ENCODE measurements at places on chromosomes 3 and 15. TPM values are rescaled to one million over a fixed set of nuclear protein-coding genes. Genes with fewer than 3 reads are reported as not detected.
A peak's percentile ranks its signal among the peaks of the same experiment; 100 is the strongest.

SLC12A8 gene
- total RNA-seq, result 0.46 TPM

DNA sequence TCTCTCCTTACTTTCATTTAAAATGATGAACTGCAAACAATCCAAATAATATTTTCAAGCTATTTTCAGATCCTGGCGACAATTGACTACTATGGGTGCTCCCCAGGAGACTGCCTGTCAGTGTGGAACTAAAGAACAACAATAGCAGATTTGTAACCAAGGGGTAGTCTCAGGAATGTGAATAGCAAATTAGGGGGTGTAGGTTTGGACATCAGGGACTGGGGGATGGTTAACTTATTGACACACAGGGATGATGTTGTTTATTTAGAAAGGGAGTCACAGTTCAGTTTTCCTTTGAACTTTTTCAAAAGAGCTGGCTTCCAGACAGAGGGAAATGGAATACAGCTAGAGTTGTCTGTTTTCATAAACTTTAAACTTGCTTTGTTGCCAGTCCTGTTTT is 229.8 kb downstream of the LRTM1 start:
- peak; percentile 3 for DNase-seq

GRCh38 chr3:127406309-127407025 is 118.6 kb upstream of the PRR20G start:
- no peak for DNase-seq

DNA sequence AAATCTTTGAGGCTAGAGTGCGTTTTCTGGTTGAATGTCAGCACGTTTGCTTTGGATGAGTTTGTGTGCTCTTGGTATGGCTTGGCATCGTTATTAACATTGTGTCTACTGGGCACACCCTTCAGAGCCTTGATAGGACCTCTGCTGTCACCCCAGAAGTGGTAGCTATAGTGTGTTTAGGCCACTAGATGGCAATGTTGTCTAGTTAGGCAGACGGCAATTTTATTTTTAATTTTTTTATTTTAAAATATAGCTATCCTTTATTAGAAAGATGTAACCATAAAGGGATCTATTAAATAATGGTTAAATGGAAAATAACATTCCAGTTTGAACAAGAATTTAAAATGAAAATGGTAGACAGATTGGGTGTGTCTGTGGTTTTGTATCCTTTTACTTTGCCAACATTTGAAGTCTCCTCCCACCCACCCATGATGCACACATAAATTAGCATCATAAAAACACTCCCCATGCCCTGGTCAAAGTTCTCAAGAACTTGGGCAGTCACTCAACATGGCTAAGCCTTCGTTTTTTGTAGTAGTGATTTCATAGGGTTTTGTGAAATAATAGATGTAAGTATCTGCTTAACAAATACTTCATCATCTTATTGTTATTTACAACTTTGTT is 200.7 kb downstream of the KCNH8 start:
- DNase-seq, result no peak

TMED3 gene
- 26.5 TPM for total RNA-seq

- no peak for DNase-seq
These were observed 403.4 kb upstream of the SUCLG2 start for GRCh38 chr3:68057637-68058320.

GALNT15 gene
- 76.0 TPM for total RNA-seq

GRCh38 chr15:75455982-75456531 is 4.6 kb upstream of the SIN3A start:
- no peak for DNase-seq

DNA sequence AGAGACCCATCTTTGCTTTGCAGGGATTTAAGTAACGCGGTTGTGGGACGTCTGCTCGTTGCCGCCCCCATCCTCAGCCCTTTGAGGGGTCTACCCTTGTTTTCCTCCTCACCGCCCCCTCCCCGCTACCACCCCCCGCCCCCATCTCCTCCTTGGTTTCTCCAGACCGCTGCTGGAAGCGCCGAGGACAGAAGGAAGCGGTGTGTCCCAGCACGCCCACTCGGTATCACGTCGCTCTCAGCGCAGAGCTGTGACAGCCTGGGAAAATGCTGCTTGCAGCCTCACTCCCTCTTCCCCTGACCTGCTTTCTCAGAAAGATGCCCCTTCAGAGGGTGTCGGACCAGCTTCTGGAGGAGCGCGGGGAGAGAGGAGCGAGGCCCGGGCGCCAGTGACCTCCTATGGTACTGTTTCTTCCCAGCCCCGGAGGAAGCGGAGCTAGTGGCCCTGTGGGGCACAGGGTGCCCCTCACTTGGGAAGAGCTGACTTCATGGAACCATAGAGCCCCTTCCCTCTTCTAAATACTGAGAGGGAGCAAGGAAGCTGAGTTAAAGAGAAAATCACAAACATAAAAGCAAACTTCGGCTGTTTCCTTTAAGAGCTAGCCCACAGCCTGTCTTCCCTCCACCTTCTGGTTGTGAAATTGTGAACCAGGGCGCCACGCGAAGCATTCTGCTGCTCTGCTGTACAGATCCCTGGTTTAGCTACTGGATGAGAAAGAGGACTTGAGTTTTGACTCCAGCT is 698 bp downstream of the IL1RAP start:
- no peak for DNase-seq

- no peak for DNase-seq
These were observed 23.2 kb downstream of the SEMA5B start for GRCh38 chr3:123004201-123004918.

HDDC3 gene
- total RNA-seq, result 7.9 TPM

GRCh38 chr15:73570355-73571032 is 62.7 kb downstream of the NPTN start:
- DNase-seq, result no peak

SNTN gene
- not detected for total RNA-seq

DNA sequence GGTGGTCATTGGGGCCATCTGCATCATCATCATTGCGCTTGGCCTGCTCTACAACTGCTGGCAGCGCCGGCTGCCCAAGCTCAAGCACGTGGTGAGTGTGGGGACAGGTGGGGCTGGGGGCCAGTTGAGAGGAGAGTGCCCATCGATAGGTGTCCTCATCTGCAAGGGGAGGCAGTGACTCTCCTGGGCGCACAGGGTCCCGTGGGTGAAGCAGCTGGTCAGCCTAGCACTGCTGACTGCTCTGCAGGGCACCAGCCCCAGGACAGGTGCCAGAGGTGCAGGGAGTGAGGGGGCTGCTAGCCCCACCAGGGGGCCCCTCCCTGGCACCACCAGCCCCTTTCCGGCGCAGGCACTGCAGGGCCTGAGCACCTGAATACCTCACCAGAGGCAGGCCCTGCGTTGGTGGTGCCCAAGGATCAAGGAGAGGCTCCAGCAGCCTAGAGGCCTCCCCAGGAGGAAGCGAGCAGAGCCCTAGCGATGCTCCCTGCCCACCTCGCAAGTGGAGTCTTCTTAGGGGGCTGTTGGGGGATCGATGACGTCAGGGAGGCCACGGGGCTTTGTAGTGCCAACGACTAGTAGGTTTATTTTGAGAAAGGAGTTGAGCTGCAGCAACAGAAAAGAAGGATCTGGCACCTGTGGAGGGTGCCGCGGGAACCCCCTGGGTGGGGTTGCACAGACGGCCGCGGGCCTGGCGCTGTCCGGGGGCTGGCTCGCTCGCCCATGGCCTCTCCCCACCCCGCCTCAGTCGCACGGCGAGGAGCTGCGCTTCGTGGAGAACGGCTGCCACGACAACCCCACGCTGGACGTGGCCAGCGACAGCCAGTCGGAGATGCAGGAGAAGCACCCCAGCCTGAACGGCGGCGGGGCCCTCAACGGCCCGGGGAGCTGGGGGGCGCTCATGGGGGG is 976 bp upstream of the ABTB1 start:
- DNase-seq, result no peak

- no peak for DNase-seq
These were observed 134.4 kb upstream of the SKOR1 start for GRCh38 chr15:67690936-67691335.

- DNase-seq, result no peak
These were observed 29.4 kb downstream of the SEMA5B start for GRCh38 chr3:122998206-122998605.

GRCh38 chr3:113006359-113007056 is 15.7 kb downstream of the GTPBP8 start:
- no peak for DNase-seq

DNA sequence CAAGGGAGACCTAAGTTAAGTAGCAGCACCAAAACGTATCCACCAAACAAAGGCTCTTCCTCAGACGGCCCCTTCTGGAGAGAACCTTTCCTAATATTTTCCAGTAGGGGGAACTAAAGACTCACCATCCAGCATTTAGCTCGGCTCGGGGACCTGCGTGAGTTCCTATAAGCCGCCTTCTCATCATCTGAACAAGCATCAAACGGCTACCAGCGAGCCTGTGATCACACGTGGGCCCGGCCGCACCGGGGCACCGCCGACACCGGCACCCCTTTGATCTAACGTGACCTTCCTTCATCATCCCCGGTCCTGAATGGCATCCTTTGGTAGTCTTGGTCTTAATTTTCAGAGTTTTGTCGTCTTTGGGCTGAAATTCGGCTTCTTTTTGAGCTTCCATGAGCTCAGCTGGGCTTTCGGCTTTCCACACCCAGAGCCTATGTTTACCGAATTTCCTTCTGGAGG is 1.4 kb upstream of the ROBO2 start:
- no peak for DNase-seq

- no peak for DNase-seq
These were observed 23.2 kb downstream of the ERICH6 start for GRCh38 chr3:150680562-150680961.

DNA sequence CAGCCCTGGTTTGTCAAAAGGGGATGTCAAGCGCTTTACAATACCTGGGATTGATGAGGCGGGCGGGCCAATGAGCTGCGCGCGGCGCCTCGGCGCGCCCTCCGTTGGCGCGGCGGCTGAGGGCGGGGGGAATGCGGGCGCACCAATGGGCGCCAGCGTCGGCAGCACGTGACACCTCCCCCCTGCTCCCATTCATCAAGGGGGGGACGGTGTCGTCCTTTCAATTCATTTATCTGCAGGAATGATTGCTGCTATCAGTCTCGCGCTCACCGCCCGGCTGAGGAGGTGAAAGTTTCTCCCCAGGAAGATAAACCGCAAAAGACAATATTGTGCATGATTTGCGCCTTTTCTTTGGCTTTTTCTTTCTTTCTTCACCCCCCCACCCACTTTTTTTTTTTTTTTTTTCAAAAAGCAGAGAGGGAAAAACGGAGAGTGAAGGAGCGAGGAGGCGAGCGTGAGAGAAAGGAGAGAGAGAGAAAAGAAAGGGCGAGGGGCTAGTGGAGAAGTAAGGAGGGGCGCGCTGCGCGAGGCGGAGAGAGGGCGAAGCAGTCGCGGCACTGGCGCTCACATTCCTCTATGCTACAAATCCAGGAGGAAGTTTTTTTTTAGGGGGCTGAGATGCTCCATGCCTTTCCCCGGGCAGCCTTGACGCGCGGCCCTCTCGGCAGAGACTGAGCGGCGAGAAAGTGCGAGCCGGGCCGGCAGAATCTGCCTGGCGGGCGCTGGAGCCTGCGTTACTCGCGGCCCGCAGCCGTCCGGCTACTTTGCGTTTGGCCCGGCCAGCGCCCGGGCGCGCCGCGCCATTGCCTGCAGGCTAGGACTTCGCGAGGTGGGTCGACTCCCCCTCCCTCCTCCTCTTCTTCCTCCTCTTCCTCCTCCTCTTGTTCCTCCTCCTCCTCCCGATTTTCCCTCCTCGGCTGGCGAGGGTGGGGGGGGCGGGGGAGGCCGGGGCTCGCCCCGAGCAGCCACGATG is at the start of gene ZIC1:
Gene ZIC1 (plus strand): TSS at position 223 of the 973 bp plus-strand sequence. CDS start 748 bp downstream, at position 971.
- no peak for DNase-seq

NANOGP8 gene
- 0.63 TPM for total RNA-seq

- no peak for DNase-seq
These were observed 55.9 kb downstream of the DNASE1L3 start for GRCh38 chr3:58154626-58155449.

PLS1 gene
- total RNA-seq, result 1.2 TPM

GP9 gene
- not detected for total RNA-seq

ADAMTS17 gene
- total RNA-seq, result 12.0 TPM

DNA sequence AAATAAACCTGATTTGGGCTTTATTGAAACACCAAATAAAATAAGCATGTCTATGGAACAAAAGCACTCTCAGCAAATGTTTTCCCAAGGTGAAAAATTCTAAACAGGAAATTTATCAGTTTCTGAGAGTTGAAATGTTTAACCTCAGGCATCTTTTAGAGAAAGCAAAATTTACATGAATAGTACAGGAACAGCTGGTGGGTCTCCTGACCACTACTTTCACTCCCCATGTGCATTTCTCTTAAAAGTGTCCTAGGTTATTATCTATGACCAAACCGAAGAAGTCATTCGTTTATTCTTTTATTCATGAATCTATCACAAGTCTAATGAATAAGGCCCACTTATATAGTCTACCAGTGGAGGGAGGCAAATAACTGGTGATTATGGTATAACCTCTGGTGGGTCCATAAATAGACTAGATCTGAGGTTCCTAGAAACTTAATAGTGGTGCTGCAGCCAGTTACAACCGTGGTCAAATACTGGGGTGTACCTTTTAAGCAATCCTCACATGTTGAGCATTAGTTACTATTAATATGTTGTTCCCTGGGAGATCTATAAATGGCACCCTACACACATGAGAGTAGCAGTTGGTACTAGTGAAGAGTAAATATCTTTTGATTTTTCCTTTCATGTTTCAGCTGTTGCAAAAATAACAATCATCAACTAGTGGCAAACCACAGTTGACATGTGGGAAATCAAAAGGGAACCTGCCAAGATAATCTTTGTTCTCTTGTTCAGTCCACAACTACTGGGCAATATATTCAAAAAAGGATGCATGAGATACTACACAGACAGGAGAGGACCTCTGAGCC is 169.3 kb upstream of the STAC start:
- DNase-seq, result no peak

CD96 gene
- total RNA-seq, result 1.5 TPM

RARB gene
- 29.2 TPM for total RNA-seq
